ENCODE measurements at places on chromosomes 6 and 20. TPM values are rescaled to one million over a fixed set of nuclear protein-coding genes. Genes with fewer than 3 reads are reported as not detected.

SLC26A8 gene
- not detected for polyA plus RNA-seq

CPNE5 gene
- polyA plus RNA-seq, result 1.7 TPM

NNAT gene
- 8.2 TPM for polyA plus RNA-seq

PNPLA1 gene
- polyA plus RNA-seq, result 0.38 TPM

WFDC12 gene
- 0.15 TPM for polyA plus RNA-seq
